CD4-positive, alpha-beta T cell (primary cell): ENCODE measurements at places on chromosomes 11 and 22.

- no peak for DNase-seq
Measured at GRCh38 chr11:27716835-27717234, 16.6 kb upstream of the BDNF start.

GRCh38 chr11:86790867-86791849, 9.2 kb upstream of the PRSS23 start:
- DNase-seq = no peak

- no peak for DNase-seq
Measured at GRCh38 chr11:112656772-112657428, 304.3 kb upstream of the NCAM1 start.

DNA sequence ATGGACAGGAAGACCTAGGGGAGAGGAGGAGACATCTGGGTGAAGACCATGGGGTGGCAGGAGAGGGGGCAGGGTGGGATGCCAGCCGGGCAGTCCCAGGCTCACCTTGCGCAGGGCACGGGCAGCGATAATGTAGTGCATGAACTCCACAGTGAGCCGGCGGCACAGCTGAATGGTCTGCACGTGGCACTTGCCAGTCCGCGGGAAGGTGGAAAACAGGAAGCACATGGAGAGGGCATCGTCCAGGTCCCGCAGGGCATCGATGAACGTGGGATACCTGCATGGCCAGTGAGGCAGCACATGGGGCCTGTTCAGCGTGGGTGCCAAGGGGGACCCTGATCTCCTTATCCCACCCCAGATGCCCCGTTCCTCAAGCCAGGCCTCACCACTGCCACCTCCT, 7.3 kb downstream of the PES1 start:
- DNase-seq = no peak

- no peak for DNase-seq
Measured at GRCh38 chr22:29570456-29570855, 10.5 kb downstream of the NIPSNAP1 start.
